ENCODE measurements at places on chromosomes 3 and 15.

DNA sequence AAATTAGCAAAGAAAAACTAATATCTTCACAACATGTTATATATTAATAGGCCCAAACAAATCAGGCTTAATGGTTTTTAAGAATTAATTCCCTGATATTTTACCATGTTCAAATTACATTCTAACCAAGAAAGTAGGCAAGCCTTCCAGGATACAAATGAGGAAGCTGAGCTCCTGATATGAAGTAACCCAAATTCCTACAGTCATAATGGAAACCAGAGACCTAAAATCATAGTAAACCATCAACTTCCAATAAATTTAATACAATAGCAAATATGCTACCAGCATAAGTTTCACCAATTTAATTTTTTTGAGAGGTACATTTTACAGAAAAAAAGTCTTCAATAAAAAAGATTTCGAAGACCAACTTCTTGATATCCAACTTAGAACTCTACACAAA, 3.8 kb downstream of the DCBLD2 start:
- no peak for DNase-seq

- no peak for DNase-seq
These were observed 615.6 kb upstream of the DPPA4 start for GRCh38 chr3:109952924-109953323.

DNA sequence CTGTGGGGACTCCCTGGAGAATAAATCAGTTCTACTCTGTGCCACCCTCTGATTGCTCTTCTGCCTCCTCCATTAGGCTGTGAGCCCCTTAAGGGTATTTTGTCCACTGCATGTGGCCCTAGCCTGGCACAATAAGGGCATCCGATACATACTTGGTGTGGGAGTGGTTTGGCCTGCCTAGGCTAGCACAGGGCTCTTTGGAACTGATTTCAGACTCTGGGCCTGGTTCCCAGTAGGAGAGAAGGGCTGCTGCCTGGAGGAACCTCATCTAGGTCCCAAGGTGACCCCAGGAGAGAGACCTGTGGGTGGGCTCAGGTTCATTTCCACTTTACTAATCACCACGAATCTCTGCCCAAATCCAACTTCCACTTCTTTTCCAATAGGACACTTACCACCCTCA, 5.3 kb upstream of the CTDSPL start:
- DNase-seq, result no peak

DNA sequence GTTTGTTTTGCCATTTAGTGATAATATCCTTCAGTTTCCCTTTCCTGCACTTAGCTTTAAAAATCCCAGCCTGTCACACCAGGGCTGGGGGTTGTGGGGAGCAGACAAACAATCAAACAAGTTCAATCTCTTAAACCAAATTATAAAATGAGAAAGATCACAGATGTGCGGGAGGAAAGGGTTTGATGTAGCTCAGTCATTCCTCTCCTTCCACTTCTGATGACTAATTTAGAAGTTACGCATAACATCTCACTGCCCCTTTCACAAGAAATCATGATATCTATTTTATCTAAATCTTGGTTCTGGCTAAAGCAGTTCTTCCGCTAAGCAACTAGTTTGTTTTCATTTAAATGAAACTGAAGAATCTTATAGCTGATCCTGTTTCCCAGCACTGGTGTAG, 34.1 kb upstream of the ATG7 start:
- DNase-seq, result no peak

DNA sequence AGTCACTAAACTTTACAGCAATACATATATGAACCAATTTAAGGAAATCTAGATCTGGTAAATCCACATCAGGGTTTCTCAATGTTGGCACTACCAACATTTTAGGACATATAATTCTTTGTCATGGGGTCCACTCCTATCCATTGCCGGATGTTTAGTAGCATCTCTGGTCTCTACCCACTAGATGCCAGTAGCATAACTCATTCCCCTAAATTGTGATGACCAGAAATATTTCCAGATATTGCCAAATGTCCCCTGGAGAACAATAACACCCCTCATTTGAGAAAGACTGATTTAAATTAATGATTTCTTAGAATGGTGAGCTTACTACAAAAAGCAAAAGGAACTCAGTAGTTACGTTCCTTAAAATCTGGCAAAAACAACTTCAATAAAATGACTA, 23.1 kb upstream of the ANKRD28 start:
- no peak for DNase-seq

GRCh38 chr3:99470841-99471240, 167.6 kb upstream of the COL8A1 start:
- DNase-seq, result no peak

DNA sequence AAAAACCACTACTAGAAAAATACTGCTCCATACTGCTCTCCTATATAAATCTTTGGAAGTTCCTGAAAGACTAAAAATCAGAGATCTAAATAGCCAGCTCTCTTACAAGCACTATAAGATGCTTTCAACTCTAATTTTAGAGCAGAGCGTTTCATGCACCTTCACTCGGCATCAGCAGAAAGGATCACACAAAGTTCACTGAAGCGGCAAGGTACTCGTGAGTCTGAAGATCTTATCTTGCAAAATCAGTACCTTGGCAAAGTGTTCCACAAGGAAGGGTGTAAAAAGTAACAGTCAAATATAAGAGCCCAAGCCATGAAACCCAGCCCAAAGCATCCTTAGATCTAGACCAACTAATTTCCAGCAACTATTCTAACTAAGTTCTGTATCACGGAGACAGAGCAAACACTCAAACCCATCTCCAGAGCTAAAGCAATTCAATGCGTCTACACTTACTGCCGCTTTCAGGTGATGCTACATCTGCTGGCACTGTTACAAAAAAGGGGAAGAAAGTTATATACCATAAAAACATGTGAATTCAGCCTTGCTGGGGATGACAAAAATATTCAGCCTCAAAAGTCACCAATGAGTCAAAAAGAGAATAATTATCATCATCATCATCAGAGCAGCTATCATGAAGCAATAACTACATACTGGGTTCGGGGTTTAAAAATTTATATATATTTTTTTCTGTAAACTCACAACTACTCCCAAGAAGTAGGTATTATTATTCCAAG, 16.3 kb downstream of the VPS39 start:
- DNase-seq, result no peak

DNA sequence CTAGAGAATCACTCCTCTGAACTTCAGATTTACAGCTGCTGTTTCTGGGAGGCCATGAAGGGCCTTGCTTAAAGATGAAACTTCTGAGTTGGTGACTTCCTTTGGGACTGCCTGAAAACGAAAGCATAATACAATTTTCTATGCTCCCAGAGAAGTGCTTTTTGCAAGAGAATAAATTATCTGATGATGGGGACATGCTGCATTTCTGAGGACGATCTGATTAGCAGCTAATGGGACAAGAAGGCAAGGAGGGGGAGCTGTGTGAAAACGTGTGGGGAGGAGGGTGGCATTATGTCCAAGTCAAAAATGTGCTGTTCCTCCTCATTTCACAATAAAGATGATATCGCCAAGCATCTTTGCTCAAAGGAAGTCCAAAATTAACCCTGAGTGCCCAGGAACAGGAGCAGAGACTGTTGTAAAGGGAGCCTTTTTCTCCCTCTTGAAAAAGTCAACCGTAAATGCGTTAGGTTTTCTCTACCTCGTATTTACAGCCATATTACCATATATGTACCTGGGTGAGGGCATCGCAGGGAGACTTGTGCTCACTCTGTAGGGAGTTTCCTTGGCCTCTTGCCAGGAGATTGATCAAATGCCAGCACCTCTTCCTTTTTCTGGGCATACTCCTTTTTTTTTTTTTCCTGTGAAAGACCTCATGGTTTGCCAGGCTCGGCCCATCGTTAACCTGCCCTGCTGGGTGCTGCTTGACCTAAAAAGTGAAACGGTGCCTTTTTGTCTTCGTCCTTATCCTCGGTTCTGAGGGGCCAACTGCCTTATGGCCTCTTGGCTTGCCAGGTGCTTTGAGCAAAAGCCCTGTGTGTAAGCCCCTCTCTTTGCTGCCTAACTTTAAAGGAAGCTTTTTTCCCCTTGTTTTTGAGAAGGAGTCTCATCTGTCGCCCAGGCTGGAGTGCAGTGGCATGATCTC, 11.5 kb downstream of the ITPR1 start:
- DNase-seq, result no peak

GRCh38 chr3:192834428-192834827, 83.2 kb downstream of the MB21D2 start:
- DNase-seq, result no peak

- no peak for DNase-seq
These were observed 50.3 kb upstream of the DPH6 start for GRCh38 chr15:35596285-35596684.

DNA sequence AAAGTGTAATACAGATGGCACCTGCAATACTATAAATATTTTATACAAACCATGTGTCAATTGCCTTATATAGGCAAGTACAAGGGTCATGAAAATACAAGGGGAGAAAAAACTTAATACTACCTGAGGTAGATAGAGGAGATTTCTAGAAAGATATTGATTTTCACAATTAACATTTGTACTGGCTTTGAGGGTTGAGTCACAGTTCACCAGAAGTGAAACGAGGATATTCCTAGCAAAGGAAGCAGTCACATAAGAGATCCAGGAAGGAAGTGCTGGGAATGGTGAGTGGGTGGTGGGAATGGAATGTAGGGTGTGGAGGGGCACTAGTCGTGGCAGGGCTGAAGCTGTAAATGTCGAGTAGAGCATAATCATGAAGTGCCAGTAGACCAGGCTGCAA, 108.7 kb downstream of the P2RY1 start:
- no peak for DNase-seq

DNA sequence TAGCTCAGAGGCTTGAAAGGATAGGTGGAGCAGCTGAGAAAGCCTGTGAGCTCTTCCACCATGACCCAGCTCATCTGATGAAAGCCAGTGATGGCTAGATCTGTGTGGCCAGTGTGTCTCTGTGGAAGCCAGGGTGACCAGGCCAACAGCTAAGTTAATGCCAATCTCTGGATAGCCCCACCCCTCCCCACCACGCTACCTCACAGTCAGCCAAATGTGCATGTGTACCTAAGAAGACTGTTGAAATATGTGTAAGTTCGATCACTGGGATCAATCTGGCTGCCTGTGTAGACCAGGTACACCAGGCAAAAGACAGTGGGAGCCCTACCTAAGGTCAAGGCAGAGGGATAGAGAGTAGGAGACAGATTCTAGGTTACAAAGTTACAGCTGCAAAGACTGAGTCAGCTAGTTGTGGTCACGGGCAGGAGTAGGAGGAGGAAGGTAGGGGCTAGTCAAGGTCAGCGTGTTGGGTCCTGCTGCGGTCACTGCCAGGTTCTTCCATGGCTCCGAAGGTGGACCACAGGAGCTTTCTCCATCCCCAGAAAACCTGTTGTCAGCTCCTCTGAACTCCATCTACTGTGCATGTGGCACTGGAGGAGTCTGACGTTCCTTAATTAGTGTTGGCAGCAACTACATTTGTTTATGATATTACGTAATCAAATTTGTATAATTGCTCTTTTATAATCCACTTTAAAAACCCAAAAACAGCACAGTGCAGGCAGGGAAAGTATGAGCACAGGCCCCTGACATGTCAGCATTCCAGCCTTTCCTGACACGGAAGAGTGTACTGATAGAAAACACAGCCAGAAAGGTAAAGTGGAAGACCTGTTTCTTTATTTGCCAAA, 318.0 kb downstream of the CLSTN2 start:
- DNase-seq, result no peak

GRCh38 chr15:64596701-64597476, 136.5 kb downstream of the ZNF609 start:
- DNase-seq, result no peak

- no peak for DNase-seq
These were observed 8.2 kb upstream of the LRRC15 start for GRCh38 chr3:194377708-194378107.

DNA sequence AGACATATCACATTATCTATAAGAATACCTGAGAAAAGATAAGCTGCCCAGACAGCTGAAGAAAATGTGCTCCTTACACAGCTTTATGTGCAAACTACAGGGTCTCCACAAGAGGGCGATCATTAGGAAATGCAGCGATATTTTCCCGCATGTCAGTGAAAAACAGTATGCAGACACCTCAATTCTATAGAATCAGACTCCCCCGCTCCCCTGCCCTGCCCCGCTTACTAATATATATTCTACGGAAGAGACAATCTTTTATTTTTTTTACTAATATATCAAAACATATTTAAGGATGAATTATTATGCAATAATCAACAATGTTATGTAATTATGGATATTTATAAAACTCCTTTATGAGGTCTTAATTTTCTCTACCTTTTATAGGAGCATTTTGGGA, 681.3 kb downstream of the ROBO1 start:
- DNase-seq, result peak; percentile 5

GRCh38 chr3:127746400-127747057, 73.8 kb downstream of the ABTB1 start:
- DNase-seq, result no peak

DNA sequence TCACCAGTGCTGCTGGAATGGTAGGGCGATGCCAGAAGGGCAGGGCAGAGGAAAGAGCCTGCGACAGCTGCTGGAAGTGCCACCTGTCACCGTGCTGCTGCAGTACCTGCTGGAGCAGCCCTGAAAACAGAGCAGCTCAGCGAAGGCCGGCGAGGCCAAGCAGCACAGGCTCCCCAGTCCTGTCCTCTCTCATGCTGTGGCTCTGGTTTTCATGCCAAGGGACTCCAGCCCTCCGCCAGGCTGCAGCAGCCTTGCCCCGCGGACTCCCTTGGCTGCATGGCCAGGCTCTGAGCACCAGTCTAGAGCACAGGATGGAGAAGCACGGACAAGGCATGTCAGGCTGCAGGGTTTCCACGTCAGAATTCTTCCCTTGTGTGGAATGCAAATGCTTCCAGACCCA, 43.9 kb downstream of the ADCY5 start:
- no peak for DNase-seq

- no peak for DNase-seq
These were observed 218.7 kb downstream of the ISL2 start for GRCh38 chr15:76555247-76555646.

- no peak for DNase-seq
These were observed 2.4 kb downstream of the ANPEP start for GRCh38 chr15:89812011-89812846.

DNA sequence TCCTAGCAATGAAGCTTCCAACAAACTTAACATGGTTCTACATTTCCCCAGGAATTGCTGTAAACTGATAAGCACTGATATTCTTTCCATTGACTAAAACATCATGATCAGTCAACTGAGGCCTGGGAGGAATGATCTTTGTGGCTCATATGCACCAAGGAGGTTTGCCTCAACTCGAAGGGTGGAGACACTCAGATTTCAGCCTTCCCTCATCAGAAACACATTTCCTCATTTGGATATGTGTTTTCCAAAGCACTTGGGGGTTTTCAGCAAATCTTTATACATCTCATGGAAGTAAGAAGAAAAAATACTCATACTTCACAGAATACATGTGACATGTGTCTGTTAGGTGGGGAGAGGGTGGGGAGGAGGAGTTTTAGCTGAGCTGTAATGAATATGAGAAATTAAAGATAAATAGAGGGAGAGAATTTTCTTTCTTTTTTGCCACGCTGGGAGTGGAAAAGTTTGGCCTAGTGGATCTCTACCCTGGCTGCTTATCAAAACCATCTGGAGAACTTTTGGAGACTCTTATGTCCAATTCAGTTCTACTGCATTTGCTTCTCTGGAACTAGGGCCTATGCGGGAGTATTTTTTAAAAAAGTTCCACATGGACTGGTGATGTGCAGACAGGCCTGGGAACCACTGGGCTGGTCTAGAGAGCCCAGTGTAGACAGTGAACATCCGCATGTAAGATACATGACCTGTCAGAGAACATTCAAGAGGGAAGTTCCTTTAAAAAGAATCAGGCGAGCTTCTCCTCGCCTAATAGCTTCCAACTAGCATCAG, 301.0 kb upstream of the ICE2 start:
- DNase-seq, result no peak
